ENCODE measurements at places on chromosomes 11 and 22.

DNA sequence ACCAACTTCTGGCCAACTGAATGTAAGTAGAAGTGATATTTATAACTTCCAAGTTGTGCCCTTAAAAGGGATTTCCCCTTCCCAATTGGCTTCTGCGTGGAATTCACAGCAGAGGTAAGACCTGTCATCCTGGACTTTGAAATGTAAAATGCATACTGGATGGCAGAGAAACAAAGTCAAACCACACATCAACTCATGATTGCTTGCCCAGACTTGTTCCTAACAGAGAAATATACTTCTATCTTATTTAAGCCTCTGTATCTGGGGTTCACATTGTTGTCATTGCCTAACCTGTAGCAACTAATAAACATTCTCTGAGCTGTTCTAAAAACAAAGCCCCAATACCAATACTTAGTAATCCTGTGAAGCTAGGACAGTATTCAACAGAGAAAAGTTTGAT, 6.2 kb downstream of the ME3 start:
- H3K27me3 ChIP-seq = peaks cover 32% of the 10 kb centered on the region
- peaks cover 2% of the 10 kb centered on the region for H3K4me1 ChIP-seq
- no peak for DNase-seq

DNA sequence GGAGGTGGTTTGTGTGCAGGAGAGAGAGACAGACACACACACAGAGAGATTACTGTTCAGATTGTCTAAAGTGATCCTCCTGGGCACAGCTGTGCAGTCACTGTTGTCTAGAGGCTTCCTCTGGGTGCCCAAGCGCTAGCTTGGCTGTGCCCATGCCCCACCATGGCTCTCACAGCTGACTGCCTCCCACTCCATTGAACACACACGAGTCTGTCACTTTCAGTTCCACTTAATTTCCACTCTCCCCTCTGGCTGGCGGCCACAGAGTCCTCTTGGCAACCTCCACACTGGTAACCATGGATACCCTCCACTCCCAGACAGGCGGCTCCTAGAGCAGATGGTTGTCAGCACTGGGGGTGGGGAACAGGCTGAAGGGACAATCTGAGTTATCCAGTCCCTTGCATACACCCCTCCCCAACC, 29.1 kb downstream of the MAP6 start:
- H3K27ac ChIP-seq = no peak overlapping the region
- H3K4me1 ChIP-seq = no peaks in the 10 kb centered on the region
- H3K27me3 ChIP-seq = peaks cover 15% of the 10 kb centered on the region
- no peaks in the 10 kb centered on the region for H3K36me3 ChIP-seq
- DNase-seq = peak; percentile 5

DNA sequence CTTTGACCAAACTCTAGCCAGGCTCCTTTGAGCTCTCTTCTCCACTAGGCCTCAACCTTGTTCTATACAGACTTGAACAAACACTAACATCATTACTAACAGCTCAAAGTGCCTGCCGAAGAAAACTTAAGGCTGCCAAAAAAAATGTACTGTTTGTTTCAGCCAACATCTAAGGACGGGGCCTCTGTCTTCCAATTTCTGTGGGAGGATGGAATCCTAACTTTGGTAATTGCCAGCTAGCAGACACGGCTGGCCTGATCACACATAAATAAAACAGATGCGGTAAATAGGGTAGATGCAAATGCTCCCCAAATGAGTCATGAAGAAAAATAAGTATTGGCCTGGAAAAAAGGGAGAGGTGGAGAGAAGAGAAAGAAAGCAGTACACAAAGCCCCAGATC, 394.3 kb downstream of the TMEM135 start:
- H3K4me3 ChIP-seq = no peak overlapping the region
- H3K27me3 ChIP-seq = no peaks in the 10 kb centered on the region
- H3K27ac ChIP-seq = no peak overlapping the region
- no peaks in the 10 kb centered on the region for H3K36me3 ChIP-seq

GRCh38 chr11:20156876-20157613, 3.2 kb downstream of the DBX1 start:
- peaks cover 62% of the 10 kb centered on the region for H3K27me3 ChIP-seq
- peak; percentile 63 for DNase-seq
- H3K27ac ChIP-seq = no peak overlapping the region
- H3K36me3 ChIP-seq = peaks cover 4% of the 10 kb centered on the region
- H3K4me1 ChIP-seq = peaks cover 16% of the 10 kb centered on the region

DNA sequence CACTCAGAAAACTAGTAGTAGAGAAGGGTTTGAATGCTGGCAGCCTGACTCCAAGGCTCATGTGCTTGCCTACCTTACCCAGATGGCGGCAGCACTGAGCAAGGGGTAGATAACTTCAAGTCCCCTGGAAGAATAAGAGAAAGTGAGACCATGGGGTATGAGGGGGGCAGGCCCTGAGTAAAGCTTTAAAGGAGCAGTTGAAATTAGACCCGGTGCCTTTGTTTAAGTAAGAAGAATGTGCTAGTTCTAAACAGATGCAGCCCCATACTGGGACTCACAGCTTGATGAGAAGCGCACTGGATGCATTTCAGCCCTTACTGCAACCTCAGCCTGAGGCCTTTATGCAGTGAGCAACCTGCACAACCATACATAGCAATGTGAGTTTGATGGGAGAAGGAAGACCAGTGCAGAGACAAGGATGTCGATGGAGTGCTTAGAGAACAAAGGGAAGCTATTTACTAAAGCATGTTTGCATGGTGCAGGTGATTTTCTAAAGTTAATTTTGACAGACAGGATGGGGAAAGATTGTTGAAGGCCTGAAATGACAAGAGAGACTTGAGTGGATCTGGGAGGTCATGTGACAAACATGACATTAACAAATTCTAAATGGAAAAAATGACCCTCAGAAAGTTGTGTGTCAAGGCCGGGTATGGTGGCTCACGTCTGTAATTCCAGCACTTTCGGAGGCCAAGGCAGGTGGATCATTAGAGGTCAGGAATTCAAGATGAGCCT, 27.1 kb upstream of the TMA7B start:
- peaks cover 50% of the 10 kb centered on the region for H3K4me1 ChIP-seq
- DNase-seq = peak; percentile 81
- peak overlapping the region; percentile 72 for H3K4me3 ChIP-seq
- no peaks in the 10 kb centered on the region for H3K27me3 ChIP-seq

All from activated CD8-positive, alpha-beta T cell treated with anti-CD3 and anti-CD28 coated beads for 36 hours (primary cell).